Astrocyte (in vitro differentiated cells and primary cell): ENCODE measurements at places on chromosomes 6 and 20. TPM values are rescaled to one million over a fixed set of nuclear protein-coding genes. Genes with fewer than 3 reads are reported as not detected.

SPATA2 gene
- 7.2 and 7.3 TPM in 2 replicates for total RNA-seq

OTOR gene
- total RNA-seq, result not detected in 2 replicates

AHI1 gene
- 14.2 and 16.6 TPM in 2 replicates for total RNA-seq

DEFB132 gene
- not detected in 2 replicates for total RNA-seq

CST4 gene
- total RNA-seq, result not detected in 2 replicates

EDN3 gene
- total RNA-seq, result not detected in 2 replicates

HLA-DRA gene
- total RNA-seq, result not detected in 2 replicates

C6orf15 gene
- total RNA-seq, result 4.6 and 6.4 TPM in 2 replicates

AVP gene
- not detected in 2 replicates for total RNA-seq
